ENCODE measurements at places on chromosomes 1 and 21. TPM values are rescaled to one million over a fixed set of nuclear protein-coding genes. Genes with fewer than 3 reads are reported as not detected.

The FCRL4 gene
- total RNA-seq: not detected

The TMCO4 gene
- total RNA-seq: 16.3 TPM

The OR6Y1 gene
- total RNA-seq: not detected

The LCE1D gene
- total RNA-seq: not detected

The PAX7 gene
- total RNA-seq: not detected

The CATSPERE gene
- 0.93 TPM for total RNA-seq

The RAB25 gene
- total RNA-seq: not detected

The HOOK1 gene
- total RNA-seq: 0.98 TPM

The MFAP2 gene
- total RNA-seq: 0.25 TPM

The SMIM1 gene
- not detected for total RNA-seq

The ASCL5 gene
- not detected for total RNA-seq

The CYP4Z1 gene
- total RNA-seq: not detected

The RGS1 gene
- 67.3 TPM for total RNA-seq

The CR1 gene
- total RNA-seq: not detected

The HRNR gene
- total RNA-seq: not detected

The LRRC71 gene
- total RNA-seq: not detected

The RCSD1 gene
- total RNA-seq: 158 TPM

The FCRL1 gene
- total RNA-seq: not detected

The HORMAD1 gene
- not detected for total RNA-seq

The LCE2A gene
- total RNA-seq: not detected

The SAMD13 gene
- 0.28 TPM for total RNA-seq
